T-helper 2 cell (primary cell): ENCODE measurements at places on chromosomes 7 and 10.

DNA sequence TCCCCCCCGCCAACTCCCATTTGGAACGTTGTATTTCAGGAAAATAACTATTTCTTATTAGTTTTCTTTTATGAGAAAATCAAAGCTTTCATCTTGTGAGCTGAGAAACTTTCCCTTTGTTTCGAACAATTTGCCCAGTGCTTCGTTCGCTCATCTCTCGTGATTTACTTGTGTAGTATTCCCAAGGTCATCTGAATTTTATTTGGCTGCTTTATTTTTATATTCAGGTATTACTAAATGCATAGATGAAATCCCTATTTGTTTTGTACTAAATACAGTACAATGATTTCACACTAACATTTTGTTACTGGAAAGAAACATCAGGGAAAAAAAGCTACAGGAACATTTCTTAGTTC is 12.0 kb upstream of the EBLN1 start:
- DNase-seq, result no peak

DNA sequence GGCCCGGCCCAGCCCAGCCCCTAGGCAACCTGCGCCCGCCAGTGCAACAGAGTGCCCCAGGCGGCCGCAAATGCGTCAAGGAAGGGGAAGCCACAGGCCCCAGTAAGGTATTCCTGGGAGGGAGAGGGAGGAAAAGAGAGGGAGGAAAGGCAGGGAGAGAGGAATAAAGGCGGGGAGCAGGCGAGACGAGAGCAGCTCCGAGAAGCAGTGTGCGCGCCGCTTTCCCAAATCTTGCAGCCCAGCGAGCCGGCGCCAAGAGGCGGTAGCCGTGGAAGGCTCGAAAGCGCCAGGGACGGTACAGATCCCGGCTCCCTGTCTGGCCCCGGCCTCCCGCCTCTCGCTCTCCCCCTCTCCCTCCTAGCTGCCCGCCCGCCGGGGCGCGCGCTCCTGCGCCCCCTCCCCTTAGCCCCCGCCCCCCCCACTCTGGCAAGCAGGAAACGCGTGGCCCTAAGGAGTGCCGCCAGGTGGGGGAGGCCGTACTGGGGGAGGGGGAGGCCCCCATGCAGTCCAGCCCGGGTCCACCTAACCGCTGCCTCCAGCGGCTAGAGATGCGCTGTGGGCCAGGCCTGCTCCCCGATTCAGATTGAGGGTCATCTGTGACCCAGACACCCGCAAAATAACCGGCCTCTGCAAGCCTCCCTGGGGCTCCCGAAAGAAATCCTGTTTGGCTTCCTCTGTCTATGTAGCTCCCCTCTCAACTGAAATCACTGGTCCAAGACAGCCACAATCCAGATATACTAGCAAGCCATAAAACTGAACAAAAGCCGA is 4.3 kb downstream of the HOXA10 start:
- no peak for DNase-seq

DNA sequence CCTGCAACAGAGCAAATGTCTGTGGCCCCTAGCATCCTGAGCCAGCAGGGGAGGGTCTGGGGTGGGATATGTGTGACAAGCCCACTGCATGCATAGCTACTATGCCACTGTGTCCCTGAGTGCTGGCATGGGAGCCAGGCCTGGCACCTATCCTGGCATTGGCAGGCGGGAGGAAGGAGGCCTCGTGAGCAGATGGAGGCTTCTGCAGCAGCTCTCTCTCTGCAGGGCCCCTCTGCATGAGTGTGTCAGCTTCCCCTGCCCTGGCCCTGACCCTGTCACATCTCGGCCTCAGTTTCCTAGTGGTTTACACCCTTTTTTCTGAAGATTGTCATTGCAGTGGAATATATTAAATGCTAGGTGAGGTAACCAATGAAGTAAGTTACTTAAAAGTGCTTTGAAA is 13.1 kb upstream of the IMPDH1 start:
- DNase-seq, result no peak

- DNase-seq, result no peak
Measured at GRCh38 chr7:130290745-130291144, 2.2 kb upstream of the CPA4 start.

DNA sequence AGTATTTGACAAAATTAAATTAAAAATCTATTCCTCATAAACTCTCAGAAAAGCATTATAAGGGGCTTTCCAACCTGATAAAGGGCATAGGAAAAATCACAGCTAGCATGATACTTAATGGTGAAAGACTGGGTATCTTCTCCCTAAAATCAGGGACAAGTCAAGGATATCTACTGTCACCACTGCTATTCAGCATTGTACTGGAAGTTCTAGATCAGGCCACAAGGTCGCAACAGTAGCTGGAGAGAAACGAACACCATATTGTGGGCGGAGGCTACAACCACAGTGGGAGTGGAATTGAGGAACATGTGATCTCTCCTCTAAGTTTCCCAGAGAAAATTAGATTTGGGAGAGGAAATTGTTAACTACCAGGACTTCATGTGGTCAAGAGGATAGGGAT is 70.0 kb upstream of the NAMPT start:
- DNase-seq, result no peak
